Right cardiac atrium (tissue), 5 donors: ENCODE measurements at places on chromosomes 11 and 22.

DNA sequence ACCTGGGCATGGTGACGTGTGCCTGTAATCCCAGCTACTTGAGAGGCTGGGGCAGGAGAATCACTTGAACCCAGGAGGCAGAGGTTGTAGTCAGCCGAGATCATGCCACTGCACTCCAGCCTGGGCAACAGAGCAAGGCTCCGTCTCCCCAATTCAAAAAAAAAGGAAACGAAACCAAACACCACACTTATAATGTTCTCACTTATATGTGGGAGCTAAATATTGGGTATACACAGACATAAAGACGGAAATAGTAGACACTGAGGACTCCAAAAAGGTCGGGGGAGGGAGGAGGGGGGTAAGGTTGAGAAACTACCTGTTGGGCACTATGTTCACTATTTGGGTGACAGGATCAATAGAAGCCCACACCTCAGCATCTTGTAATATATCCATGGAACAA lies 94.3 kb downstream of the GAB2 start:
- DNase-seq: no peak

GRCh38 chr22:21989049-21989448 lies 6.5 kb upstream of the TOP3B start:
- no peak for DNase-seq

DNA sequence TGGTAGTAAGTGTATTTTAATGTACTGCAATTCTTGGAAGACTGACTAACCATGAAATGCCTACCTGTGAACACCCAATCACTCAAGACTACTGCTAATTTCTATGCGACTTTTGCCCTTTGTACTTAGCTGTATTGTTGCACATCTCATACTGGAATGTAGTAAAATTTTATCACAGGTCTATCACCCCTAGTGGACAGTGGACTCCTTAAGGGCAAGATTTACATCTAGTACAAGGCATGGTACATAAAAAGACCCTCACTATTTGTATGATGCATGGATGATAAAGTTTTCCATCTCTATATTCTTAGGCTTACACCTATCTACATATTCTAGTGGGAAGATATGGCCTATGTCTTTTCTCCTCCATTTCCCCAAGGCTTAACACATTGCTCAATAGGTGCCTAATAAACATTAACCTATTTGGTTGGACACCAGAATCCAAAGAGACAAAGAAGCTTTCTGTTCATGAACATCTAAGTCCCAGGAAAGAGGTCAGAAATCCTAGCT lies 26.1 kb downstream of the SERGEF start:
- DNase-seq: no peak

GRCh38 chr11:75872887-75873416 lies 57.9 kb downstream of the UVRAG start:
- no peak for DNase-seq

DNA sequence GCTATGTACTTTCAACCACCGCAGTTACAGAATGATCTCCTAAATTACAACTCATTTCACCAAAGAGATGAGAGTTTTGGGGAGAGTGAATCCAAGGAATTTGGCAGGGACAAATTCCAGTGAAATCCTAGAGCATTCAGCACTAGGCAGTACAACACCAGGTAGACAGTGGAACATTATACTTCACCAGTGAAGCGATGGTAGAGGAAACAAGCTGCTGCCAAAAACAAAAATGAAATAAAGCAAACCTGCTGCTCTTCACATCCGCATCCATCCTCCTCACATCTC lies 16.9 kb downstream of the SMCO4 start:
- DNase-seq: no peak

DNA sequence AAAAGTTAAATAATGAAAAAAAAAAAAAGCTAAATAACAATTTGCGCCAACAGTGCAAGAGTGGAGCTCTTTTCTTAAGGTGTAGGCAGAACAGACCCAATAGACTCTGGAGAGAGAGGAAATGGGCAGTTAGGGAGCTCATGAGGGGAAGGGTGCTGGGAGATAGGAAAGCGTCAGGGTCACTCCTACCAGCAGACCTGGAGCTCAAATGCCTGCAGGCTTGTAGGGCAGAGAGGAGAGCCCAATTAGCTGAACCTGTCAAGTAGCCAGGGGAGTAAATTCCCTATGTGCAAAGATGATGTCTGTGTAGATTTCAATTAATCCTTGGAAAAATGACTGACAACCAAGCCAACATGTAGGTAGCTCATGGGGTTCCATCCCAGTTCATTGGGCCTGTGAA lies 73.0 kb downstream of the RAB30 start:
- DNase-seq: no peak

GRCh38 chr22:31093086-31093850 lies 12.2 kb downstream of the SMTN start:
- DNase-seq: peak; percentile 88

DNA sequence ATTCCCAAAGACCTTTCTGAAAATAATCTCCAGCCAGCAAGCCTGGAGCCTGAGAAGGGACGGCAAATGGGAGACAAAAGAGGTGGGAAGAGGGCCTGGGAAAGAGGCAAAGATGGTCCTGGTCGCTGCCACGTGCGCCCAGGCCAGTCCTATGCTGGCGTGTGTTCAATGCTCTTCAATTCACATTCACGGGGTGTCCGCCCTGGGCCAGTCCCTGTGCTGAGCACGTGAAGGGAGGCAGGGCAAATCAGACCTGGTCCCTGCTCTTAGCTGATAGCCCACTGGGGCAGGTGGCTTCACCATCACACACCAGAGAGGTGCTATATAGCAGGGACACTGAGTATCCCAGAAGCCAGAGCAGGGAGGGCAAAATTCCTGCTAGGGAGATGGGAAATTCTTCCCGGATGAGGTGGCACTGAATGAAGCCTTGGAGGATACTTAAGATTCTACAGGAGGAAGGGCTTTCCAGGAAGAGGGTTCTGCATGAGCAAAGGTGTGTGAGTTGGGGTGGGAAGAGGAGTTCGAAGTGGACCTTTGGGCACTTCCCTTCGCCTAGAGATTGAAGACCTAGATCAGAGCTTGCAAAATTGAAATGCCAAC lies 148.2 kb downstream of the CHST1 start:
- no peak for DNase-seq

GRCh38 chr11:6755303-6755952 lies 16.3 kb downstream of the OR2AG2 start:
- DNase-seq: no peak

- peak; percentile 44 for DNase-seq
Observed at GRCh38 chr11:122367809-122368231, 251.8 kb upstream of the BLID start.
